DMS79 (cell line): ENCODE measurements at places on chromosomes 2 and 18.

- DNase-seq, result no peak
Measured at GRCh38 chr2:85162746-85163301, 29.6 kb downstream of the TCF7L1 start.

GRCh38 chr2:1077911-1078310 is 127.3 kb downstream of the SNTG2 start:
- DNase-seq, result no peak

DNA sequence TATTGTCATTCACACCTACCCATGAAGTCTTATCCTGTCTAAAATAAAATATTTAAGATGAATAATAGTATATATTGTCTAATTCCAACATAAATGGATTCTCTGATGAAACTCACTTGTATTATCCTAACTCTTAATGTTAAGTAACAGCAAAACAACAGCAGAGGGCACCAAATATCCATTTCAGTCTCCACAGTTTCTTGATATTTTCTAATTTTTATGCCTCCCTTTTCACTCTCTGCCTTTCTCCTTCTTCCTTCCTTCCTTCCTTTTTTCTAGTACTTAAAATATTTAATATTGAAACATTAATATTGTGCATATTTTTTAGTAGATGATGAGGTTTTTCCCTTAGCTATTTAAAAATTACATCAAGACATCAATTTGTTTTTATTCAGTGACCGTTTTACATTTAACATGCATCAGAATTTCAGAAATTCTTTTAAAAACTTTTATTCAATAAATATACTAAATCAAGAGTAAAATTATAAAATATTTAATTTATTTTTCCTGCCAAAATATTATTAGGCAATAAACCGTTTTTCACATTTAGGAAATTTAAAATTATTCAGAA is 97.6 kb downstream of the WDR7 start:
- peak; percentile 28 for DNase-seq

GRCh38 chr2:14700753-14701152 is 68.2 kb downstream of the LRATD1 start:
- DNase-seq, result no peak

GRCh38 chr2:230877116-230877758 is 12.5 kb downstream of the ITM2C start:
- DNase-seq, result no peak

DNA sequence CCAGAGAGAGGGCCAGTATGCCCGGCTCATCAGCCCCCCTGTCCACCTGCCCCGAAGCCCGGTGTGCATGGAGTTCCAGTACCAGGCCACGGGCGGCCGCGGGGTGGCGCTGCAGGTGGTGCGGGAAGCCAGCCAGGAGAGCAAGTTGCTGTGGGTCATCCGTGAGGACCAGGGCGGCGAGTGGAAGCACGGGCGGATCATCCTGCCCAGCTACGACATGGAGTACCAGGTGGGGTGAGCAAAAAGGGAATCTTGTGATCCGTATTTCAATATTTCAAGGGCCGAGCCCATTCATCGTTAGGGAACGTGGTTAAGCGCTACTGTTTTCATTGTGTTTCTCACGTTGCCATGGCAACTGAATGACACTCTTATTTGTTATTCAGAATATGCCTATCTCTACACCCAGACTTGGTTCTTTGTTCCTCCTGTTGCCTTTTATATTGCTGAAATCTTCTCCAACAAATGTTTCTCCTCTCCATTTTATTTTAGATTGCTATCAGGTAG is 81.5 kb downstream of the NRP2 start:
- no peak for DNase-seq

DNA sequence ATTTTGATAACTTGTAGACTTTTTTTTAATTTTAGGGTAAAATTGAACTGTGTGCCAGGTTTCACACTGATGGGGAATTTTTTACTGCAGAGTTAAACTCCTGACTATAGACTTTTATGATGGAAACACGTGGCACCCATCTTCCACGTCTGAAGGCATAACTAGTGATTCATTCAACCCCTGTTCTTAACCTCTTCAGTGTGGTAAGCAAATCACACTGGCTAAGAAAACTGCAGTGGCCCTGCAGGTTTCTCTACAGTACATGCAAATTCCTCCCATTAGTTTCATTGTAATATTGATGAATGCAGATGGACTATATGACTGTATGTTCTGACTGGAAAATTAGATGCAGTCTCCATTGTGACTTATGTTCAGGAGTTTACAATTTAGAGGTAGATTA is 47.2 kb downstream of the SMAD4 start:
- DNase-seq, result no peak

- DNase-seq, result no peak
Measured at GRCh38 chr2:227348324-227348723, 23.3 kb downstream of the MFF start.

DNA sequence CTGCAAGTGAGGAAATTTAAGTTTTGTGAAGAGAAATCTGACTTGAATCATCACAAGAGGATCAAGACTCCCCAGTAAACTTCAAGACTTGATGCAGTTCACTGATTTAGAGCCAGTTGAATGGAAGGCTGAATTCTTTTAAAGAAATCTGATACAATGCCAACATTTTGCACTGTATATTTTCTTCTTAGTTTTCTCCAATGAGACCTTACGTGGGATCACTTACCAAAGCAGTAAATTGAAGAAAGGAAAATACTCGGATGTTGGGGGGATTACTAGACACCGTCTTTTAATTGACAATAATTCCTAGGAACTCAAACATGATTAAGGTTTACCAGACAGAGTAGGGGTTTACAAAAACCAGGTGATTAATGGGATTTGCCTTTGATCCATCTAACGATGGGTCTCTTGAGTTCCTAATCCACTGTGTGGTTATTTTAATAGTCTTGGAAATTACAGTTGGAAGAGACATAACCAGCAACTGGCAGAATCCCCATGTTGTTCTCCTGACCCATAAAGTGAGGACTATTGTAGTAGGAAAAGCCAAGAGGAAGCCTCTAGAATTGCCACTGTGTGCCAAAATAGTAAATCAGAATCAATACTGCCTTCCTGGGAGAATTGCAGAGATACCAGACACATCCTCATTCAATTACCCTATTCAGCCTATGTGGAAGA is 354.5 kb downstream of the PID1 start:
- no peak for DNase-seq

DNA sequence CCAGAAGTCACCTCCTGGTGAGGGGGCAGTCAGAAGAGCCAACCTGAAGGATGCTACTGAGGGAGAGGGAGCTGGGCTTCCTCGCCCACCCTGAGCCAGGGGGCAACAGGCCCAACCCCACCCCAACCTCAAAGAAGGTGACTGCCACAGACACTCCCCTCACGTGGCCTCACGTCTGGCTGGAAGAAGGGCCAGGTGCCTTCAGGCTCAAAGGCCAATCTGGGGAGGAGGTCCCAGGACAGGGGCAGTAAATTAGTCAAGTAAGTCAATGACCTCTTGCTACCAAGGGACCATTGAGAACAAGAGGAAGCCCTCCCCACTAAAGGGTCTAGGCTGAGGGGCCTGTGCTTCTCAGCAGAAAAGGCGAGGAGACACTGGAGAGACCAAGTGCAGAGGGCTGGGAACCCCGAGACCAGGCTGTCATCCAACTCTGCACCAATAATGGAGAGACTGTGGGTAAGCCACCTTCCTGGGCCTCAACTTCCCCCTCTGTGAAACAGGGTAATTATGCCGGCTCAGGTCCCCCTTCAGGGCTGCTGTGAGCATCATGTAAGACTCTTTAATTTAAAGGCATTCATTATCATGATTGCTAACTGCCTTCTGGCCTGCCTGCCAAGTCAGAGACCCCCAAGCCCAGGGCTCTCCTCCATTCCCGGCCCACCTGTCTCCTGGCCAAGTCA is 20.2 kb upstream of the TNS1 start:
- DNase-seq, result no peak

DNA sequence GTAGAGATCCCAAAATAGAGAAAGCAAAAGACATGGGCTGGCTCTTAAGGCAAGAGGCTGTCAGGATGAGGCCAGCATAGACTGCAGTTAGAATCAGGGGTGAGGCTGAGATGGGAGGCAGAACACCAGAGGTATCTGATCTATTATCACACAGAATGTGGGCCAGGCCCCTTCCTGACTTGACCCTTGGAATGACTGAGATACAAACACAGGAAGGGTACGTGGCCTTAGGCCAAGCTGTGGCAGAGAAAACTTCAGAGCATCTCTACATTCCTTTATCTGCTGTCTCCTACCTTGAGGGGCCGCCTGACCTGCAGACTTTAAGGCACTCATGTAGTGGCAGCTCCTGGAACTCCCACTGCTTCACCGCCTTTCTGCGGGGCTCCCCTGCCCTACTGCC is 28.4 kb downstream of the TMEM17 start:
- DNase-seq, result no peak

- no peak for DNase-seq
Measured at GRCh38 chr18:49892148-49892924, 79.0 kb upstream of the ACAA2 start.

- DNase-seq, result no peak
Measured at GRCh38 chr18:78293940-78294541, 685.6 kb upstream of the SALL3 start.

- DNase-seq, result no peak
Measured at GRCh38 chr2:196758474-196759377, 40.8 kb downstream of the GTF3C3 start.

DNA sequence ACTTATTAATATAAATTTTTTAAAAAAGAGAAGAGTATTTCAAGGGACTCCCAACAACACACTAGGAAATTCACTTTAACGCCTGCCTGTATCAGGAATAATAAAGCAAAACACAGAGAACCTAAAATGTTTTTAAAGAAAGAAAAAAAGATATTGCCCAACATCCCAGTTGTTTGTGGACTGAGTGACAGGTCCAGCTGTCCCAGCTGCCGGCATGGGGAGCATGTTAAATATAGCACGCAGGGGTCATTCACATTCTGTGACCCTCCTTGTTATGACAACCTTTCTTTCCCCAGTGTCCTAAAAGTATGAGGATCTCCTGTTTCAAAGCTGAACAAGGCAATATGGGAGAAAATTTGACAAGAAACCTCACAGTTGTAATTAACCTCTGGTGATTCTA is 4.4 kb downstream of the KLHL41 start:
- DNase-seq, result no peak

- DNase-seq, result no peak
Measured at GRCh38 chr18:5178519-5178918, 18.5 kb downstream of the AKAIN1 start.

DNA sequence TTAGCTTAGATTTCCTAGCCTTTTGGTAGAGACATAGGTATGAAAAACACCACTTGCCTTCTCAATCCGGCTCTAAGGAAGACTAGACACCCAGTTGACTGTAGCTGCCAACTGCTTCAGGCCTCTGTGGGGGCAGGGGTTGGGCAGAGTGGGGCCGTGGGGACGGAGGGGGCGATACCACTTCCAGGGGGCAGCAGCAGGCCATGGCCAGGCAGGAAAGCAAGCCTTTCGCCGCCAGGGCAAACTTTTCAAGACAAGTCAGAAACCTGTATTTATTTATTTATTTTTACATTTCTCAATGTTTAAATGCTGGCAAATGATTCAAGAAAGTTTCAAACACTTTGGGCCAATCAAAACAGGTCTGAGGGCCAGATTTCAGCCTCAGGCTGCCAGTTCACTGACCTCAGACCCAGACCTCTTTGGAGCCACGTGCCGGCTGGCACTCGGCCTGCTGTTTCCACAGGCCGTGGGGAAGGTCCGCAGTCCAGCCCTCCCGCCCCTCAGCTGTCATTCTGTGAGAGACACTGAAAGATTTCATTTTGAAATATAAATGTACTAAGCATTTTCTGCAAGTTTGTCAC is 63.8 kb downstream of the MEX3C start:
- no peak for DNase-seq

DNA sequence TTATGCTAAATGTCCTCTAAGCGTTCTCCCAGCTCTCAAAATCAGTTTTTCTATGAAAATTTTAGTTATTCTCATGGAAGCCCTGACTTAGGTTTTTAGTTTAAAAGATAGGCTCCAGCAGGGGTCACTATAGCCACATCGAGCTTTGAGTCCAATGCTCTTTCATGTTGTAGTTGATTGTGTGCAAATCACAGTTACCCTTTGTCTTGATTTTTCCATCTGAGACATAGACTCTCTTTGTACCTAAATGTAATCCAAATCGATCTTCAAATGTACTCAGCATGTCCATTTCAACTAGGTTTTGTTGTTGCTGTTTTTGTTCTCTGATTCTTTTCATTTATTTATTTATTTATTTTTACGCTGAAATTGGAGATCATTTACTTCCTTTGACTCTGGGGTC is 26.4 kb upstream of the MSTN start:
- no peak for DNase-seq

GRCh38 chr2:199309411-199309810 is 148.3 kb downstream of the SATB2 start:
- DNase-seq, result no peak

DNA sequence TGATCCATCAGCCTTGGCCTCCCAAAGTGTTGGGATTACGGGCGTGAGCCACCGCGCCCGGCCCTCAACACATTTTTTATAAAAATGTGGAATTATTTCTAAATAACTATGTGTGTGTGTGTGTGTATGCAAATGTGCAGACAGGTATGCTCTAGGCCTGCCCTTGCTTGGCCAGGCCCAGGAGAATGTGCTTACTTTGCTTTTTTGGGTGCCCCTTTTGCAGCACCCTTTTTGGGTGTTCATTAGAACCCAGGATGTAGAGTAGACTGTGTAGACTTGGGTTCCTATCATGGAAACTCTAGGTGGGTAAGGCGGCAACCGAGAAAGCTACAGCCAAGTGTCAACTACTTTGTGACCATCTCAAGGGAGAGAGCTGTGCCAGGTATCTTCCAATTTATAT is 11.7 kb upstream of the ITSN2 start:
- DNase-seq, result no peak

- DNase-seq, result no peak
Measured at GRCh38 chr2:37604716-37605115, 66.7 kb downstream of the CDC42EP3 start.

- DNase-seq, result no peak
Measured at GRCh38 chr2:2134037-2134436, 197.0 kb downstream of the MYT1L start.

DNA sequence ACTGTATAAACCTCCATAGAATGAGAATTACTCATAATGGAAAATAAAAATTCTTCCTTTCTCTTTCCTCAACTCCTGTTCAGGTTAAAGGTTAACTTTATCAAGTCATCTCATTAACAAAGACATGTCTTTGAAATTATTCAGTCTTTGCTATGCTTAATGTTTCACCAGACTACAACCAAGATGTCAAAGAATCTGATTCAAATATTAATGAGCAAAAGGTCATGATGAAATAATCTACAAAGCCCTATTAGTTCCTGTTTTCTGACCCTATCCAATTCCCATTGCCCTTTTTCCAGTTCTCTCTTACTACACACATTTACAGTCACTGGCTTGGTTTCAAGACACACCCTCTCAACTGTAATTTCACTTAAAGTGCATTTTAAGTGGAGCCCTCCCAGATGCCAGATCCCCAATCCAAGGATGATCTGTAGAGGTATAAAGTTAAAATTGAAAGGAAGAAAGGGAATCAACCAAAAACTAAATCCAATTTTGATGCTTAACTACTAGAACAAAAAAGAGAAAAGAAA is 246.9 kb upstream of the CYP26B1 start:
- peak; percentile 64 for DNase-seq
